ENCODE measurements at places on chromosomes 6 and 20. TPM values are rescaled to one million over a fixed set of nuclear protein-coding genes. Genes with fewer than 3 reads are reported as not detected.

RAET1L gene
- not detected for total RNA-seq

HDDC2 gene
- total RNA-seq: 8.6 TPM

CST1 gene
- not detected for total RNA-seq

XKR7 gene
- total RNA-seq: not detected

SIM1 gene
- not detected for total RNA-seq

OXT gene
- total RNA-seq: not detected

SLC22A1 gene
- not detected for total RNA-seq

SLC35F1 gene
- total RNA-seq: not detected

TRMT6 gene
- 6.7 TPM for total RNA-seq

GLP1R gene
- total RNA-seq: not detected

GPR6 gene
- not detected for total RNA-seq

CENPW gene
- 17.5 TPM for total RNA-seq

SOX18 gene
- total RNA-seq: 43.9 TPM

SNAI1 gene
- total RNA-seq: 1.4 TPM

PCSK2 gene
- not detected for total RNA-seq

CALHM6 gene
- total RNA-seq: 1.3 TPM

HSPA1L gene
- total RNA-seq: 1.8 TPM

RIMS4 gene
- total RNA-seq: not detected

STX11 gene
- total RNA-seq: 16.4 TPM

ZKSCAN3 gene
- total RNA-seq: 7.2 TPM

ATXN1 gene
- 7.6 TPM for total RNA-seq

DEFB115 gene
- total RNA-seq: not detected

CFAP61 gene
- total RNA-seq: not detected

OTOR gene
- not detected for total RNA-seq

BPIFB2 gene
- total RNA-seq: not detected

PHF20 gene
- total RNA-seq: 21.9 TPM

BRD2 gene
- total RNA-seq: 46.0 TPM

MUC21 gene
- not detected for total RNA-seq

BCAS1 gene
- total RNA-seq: not detected

SRSF12 gene
- 0.19 TPM for total RNA-seq

PDYN gene
- total RNA-seq: not detected

CD93 gene
- 429 TPM for total RNA-seq

SOBP gene
- total RNA-seq: 0.76 TPM

KIAA1755 gene
- 0.16 TPM for total RNA-seq
